ENCODE measurements at places on chromosomes 12 and 14. TPM values are rescaled to one million over a fixed set of nuclear protein-coding genes. Genes with fewer than 3 reads are reported as not detected.

Gene OR6C65
- not detected for total RNA-seq

Gene OR6C4
- total RNA-seq, result not detected

Gene KCNC2
- not detected for total RNA-seq

Gene KRT6A
- 3.2 TPM for total RNA-seq

Gene CLEC4D
- not detected for total RNA-seq

Gene KRT2
- not detected for total RNA-seq

Gene MANSC4
- total RNA-seq, result not detected

Gene DCN
- not detected for total RNA-seq

Gene ASB2
- total RNA-seq, result 0.80 TPM

Gene DACT1
- total RNA-seq, result 0.42 TPM

Gene CFAP251
- total RNA-seq, result 0.88 TPM

Gene SOAT2
- total RNA-seq, result 0.23 TPM

Gene LALBA
- total RNA-seq, result not detected

Gene ZFHX2
- 1.5 TPM for total RNA-seq

Gene GLI1
- 7.3 TPM for total RNA-seq

Gene RNF212B
- total RNA-seq, result not detected

Gene AMN1
- total RNA-seq, result 10.0 TPM

Gene COX8C
- not detected for total RNA-seq

Gene C3AR1
- not detected for total RNA-seq

Gene TAS2R31
- not detected for total RNA-seq

Gene CYP46A1
- total RNA-seq, result 0.19 TPM

Gene SAMD15
- 2.2 TPM for total RNA-seq

Gene LRRK2
- 1.6 TPM for total RNA-seq

Gene FAM186B
- total RNA-seq, result 0.11 TPM

Gene DPPA3
- not detected for total RNA-seq

Gene ARHGEF40
- 13.7 TPM for total RNA-seq

Gene SLC17A8
- not detected for total RNA-seq

Gene RNASE7
- not detected for total RNA-seq

Gene DNAI7
- total RNA-seq, result 0.16 TPM

Gene PLCZ1
- total RNA-seq, result not detected

Gene IL22
- total RNA-seq, result not detected

Gene CD163
- total RNA-seq, result not detected

Gene NINJ2
- 0.66 TPM for total RNA-seq

Gene PROX2
- total RNA-seq, result not detected

Gene TAS2R42
- not detected for total RNA-seq

Gene SLC39A5
- not detected for total RNA-seq

Gene GDF3
- not detected for total RNA-seq

All from A549 treated with ZK216348 at 1 μM for 4 hours (cell line).